GM04504 (cell line): ENCODE measurements at places on chromosomes 13 and 19.

GRCh38 chr19:47032171-47032811 lies 12.7 kb downstream of the NPAS1 start:
- DNase-seq = no peak

DNA sequence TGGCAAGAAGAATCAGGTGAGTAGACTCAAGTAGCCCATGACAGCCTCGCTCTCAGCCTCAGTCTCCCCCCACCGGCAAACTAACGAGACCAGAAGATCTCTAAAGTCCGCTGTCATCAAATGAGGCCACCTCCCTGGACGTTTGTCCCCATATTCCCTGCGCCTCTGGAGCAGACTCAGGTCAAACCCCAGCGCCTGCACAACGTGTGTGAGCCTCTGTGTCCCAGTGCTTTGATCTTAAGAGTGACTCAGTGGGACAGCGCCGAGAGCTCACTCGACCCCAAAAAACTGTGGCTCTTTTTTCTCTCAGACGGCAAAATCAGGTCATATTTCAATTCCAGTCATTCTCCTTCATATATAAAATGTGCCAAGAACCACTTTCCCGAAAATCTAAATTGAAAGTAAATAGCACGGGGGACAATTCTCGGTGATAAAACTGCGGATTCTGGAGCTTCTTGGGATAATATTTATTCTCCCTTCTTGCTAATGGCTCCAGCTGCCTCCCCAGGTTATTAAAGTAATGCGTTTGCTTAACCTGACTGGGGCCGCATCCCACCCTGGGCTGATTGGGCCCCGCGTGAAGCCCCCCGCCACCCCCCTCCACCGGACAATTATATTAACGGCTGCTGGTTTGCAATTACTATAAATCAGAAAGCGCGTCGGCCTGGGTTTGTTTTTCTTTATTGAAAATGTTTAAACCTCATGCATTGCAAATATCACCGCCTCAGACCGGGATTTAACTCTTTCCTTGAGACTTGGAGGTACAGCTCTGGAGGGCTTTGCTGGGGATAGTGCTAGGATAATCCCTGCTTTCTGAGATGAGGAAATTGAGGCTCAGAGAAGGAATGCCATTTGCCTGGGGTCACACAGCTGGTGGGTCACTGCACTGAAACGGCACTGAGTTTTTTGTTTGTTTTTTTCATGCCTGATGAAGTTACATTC lies 37.5 kb upstream of the ZNRF4 start:
- no peak for DNase-seq

DNA sequence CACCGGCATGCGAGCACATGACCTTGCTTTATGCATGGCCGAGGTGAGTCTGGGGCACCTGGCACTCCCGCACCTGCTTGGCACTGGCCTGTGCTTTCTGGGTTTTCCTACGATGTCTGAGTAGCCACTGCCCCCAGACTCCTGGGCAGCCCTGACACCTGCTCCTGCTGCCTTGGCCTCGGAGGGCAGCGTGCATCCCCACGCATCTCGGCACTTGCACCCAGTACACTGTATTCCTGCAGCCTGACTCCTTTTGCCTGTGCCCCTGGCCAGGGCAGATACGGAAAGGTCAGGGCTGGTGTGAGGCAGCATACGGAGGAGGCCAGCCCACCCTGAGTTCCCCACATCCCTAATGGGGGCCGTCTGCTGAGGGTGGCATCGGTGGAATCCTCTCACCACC lies 340.6 kb downstream of the TEX29 start:
- DNase-seq = no peak

DNA sequence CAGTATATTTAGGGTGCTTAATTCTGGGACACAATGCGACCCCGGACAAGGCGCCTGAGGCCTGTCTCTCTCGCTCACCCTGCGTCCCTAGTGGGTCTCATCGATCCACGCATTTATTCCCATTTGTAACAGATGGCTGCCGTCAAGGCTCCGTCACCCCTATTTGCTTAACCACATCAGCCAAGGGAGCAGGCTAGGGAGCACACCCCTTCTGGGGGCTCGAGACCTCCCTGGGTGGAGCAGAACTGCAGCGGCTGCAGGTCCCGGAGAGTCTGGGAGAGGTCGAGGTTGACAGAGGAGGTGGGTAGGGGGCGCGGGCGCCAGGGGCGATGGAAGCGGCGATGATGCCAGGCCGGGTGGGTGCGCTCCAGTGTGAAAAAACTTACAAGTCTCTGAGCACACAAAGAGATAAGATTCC lies 507 bp downstream of the ALG5 start:
- no peak for DNase-seq

GRCh38 chr13:100961186-100961585 lies 286.6 kb upstream of the TMTC4 start:
- no peak for DNase-seq

DNA sequence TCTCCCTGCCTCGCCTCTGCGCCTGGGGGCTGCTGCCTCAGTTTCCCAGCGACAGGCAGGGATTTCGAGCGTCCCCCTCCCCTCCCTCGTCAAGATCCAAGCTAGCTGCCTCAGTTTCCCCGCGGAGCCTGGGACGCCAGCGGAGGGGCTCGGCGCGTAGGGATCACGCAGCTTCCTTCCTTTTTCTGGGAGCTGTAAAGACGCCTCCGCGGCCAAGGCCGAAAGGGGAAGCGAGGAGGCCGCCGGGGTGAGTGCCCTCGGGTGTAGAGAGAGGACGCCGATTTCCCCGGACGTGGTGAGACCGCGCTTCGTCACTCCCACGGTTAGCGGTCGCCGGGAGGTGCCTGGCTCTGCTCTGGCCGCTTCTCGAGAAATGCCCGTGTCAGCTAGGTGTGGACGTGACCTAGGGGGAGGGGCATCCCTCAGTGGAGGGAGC lies 722 bp upstream of the ICAM1 start:
- no peak for DNase-seq

DNA sequence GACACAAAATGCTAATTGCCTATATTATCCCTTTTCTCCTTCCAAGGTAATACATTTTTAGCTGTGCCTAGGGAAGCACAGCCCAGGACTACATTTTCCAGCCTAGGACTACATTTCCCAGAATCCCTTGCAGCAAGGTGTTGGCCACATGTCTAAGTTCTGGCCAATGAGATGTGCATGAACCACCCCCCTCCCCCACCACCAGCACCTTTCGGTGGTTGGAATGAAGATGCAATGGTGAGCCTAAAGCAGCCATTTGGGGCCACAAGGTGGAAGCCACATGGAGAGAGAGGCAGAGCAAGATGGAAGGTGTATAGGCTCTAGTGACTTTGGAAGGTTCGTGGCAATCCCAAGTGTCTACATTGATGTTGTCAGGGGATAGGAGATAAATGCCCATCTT lies 16.2 kb downstream of the UNC13A start:
- no peak for DNase-seq

- DNase-seq = no peak
Measured at GRCh38 chr13:95754069-95754468, 77.1 kb downstream of the DNAJC3 start.

DNA sequence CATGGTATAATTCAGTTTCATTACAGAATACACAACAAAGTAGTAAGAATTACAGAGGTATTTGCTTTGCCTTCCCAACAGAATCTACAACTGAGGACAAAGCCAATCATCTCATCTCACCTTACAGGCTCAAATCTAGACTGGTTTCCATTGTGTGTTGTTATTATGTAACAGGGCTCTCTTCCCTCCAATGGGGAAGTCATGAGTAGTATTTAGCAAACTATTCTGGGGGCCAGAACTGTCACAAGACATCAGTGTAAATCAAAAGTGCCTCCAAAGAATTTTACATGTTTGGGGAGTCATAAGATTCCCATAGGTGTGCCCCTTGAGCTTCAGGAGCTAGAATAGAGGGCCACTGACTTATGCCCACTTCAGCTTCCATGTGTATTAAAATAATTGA lies 187.0 kb upstream of the EDNRB start:
- no peak for DNase-seq
